T47D (cell line): ENCODE measurements at places on chromosomes 2 and 18.

DNA sequence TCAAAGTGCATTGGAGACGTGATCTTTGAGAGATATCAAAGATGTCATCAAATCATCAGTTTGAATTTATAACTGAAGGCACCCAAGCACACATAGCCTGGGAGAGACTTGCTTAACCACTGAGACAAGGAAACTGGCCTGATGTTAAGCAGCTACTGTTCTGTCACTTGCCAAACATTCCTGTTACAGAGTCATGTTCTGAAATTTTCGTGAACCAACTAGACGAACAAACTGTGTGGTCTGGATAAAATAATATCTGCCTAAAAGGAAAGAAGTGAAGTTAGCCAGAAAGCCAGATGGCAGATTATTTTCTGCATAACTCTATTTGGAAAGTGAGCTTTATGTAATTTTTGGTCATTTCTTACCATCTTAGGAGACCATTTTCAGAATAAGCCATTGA lies 51.4 kb downstream of the SPATS2L start:
- DNase-seq, result no peak

DNA sequence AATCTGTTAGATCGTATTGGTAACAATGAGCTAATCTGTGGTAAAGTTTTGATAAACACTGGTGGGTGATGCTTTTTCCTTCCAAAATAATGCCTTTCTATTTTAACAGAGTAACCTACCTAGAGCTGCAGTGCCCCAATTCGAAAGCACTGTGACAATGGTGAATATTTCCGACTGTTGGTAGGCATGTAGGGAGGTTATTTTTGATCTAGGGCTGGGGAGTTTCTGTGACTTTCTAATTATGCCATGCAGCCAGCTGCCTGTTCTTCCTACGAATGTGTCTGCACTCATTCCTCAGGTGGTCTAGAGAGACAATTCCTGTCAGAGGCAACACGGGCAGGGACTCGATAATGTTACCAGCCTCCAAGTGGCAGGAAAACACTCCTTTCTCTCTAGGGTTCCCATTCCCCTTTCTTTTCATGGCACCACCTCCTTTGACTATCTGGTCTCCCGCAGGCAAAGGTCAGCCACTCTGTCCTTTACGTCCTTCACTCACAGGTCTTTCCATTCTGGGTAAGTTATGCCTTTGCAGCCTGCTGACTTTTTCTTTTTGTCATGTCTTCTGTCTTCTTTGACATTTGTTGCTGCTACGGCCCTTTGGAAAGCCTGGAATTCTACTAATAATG lies 167.2 kb upstream of the MGAT5 start:
- DNase-seq, result no peak

DNA sequence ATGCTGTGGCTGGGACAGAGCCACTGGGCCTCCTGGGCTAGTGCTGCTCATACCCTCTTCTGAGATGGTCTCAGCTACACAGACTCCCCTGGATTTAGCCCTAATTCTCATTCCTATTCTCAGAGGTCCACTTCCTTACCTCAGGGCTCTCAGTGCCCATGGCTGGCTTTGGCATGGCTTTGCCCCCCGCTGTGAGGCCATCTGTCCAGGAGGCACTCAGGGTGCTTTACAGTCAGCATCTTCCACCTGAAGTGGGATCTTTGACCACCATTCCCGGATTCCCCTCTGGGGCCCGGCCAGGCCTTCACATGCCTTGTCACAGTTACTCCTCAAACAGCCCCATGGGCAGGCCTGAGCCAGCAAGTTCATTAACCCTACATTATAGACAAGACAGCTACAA lies 161.8 kb downstream of the CELF4 start:
- DNase-seq, result no peak

DNA sequence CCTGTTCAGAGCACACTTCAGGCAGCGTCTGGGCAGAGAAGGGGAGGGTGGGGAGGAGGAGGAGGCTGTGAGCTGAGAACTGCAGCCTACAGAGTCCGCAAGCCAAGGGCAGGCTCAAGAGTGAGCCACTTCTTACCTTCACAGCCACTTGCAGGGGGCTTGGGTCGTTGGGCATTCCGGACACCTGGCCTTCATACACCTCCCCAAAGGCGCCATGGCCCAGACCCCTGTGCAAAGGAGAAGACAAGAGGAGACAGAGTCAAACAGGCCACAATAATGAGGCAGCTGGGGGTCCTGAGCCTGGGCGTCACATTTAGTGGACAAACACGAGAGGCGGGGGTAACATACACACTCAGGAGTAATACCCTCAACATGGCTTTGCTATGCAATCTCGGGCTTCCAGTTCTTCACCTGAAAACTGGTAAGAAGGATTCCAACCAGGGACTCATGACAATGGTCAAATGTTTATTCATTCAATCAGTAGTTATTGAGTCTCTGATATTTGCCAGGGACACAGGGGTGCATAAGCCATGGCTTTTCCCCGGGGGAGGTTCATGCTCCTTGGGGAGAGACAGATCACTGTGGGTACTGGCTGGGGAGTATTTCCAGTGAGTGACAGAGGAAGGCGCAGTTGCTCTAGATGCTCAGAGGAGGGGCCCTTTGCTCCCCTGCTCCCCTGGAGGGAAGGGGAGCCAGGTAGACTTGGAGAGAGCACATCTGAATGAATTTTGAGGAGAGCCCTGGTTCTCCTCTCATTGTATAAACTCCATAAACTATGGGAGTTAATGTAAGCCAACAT lies 107.4 kb downstream of the CLIP4 start:
- no peak for DNase-seq

- DNase-seq, result no peak
Observed at GRCh38 chr18:68035774-68036522, 519.4 kb upstream of the DSEL start.
